ENCODE measurements at places on chromosomes 13 and 19.

DNA sequence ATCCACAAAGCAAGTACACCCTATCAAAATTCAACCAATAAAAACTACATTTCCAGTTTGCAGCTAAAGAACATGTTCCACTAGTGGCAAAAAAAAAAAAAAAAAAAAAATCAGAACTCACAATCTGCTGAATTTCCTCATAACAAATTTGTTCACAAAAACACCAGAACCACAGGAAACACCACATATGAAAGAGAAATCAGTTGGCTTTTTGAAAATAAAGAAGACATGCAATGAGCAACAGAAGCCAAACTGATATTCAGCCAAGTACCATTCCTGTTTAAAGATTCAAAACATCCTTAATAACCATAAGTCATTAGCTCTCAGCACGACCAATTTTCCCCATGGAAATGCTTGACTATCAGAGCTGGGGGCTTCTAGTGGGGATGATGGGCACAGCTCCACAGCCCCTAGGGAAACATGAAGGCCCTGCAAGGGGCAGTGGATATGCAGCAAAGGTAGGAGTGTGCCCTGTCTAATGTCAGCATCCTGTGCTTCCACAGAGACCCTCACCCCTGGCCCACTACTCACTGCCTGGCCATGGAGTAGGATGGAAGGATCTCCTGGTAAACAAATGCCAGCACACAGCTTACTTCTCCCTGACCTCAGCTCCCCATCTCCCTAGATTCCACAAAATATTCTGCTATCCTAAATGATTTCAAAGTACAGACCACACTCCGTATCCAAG, 74.0 kb upstream of the DOCK9 start:
- DNase-seq, result no peak

- DNase-seq, result no peak
Measured at GRCh38 chr13:103007427-103007762, 58.8 kb downstream of the SLC10A2 start.

DNA sequence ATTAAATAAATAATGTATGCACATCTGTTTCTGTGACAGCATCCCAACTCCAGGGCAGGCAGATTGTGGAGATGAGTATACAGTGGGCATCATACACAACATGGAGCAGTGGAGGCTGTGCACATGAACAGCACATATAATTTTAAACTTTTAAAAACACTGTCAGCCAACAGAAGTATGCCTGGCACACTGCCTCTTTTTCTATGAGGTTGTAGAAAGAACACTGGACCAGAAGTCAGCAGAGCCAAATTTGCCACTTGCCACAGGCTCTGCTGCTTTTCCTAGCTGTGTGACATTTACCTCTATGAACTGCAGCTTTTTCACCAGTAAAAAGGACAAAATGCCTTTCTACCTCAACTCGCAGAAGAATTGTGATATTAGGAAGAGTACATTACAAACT, 118.7 kb downstream of the FRY start:
- DNase-seq, result no peak

- DNase-seq, result no peak
Measured at GRCh38 chr13:31380715-31381114, 180.9 kb downstream of the B3GLCT start.

DNA sequence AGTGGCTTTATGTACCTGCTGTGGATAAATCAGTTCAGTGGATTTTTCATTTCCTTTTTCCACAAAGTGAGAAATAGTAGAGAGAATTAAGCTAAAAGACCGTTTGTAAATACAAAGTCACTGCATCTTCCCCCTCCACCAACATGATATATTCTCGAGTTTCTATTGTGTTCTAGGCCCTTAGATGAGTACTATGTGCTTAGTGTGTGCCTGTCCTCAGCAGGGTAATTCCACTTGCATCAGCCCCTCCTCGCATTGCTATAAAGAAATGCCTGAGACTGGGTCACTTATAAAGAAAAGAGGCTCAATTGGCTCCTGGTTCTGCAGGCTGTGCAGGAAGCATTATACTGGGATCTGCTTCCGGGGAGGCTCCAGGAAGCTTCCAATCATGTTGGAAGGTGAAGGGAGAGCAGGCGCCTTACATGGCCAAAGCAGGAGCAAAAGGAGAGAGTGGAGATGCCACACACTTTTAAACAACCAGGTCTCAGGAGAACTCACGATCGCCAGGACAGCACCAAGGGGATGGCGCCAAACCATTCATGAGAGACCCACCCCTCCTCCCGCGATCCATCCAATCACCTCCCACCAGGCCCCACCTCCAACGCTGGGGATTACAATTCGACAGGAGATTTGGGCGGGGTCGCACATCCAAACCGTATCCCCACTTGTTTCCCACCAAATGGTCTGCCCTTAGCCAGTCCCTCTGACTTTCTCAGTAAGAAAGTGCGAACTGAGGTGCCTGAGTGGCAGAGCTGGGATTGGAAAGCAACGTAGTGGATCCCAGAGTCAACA, 102.3 kb upstream of the ABCC4 start:
- DNase-seq, result no peak

DNA sequence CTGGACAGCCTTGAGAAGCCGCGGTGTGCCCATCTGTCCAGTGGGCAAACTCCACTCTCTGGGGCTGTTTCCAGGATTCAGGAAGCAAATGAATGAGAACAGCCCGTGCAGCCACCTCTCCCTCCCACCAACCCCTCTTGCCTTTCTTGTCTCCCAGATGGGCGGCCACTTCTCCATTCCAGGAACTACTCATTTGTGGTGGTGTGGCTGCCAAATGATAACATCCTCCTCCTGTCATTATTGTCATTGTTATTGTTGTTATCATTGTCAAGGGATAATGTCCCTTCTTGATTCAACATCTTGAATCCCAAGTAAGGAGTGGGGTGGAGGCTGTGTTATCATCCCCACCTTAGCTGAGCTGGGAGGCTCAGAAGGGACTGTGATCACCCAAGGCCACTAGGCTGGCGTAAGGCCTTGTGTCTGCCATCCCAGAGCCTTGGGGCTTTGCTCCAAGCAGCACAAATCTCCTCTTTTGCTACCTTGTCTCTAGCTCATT, 1.6 kb downstream of the DNM2 start:
- no peak for DNase-seq
